C1 segment of cervical spinal cord (tissue), 14 donors: ENCODE measurements at places on chromosomes 7 and 10.

- no peak for DNase-seq
These were observed 603.2 kb downstream of the LRMDA start for GRCh38 chr10:76034353-76035205.

DNA sequence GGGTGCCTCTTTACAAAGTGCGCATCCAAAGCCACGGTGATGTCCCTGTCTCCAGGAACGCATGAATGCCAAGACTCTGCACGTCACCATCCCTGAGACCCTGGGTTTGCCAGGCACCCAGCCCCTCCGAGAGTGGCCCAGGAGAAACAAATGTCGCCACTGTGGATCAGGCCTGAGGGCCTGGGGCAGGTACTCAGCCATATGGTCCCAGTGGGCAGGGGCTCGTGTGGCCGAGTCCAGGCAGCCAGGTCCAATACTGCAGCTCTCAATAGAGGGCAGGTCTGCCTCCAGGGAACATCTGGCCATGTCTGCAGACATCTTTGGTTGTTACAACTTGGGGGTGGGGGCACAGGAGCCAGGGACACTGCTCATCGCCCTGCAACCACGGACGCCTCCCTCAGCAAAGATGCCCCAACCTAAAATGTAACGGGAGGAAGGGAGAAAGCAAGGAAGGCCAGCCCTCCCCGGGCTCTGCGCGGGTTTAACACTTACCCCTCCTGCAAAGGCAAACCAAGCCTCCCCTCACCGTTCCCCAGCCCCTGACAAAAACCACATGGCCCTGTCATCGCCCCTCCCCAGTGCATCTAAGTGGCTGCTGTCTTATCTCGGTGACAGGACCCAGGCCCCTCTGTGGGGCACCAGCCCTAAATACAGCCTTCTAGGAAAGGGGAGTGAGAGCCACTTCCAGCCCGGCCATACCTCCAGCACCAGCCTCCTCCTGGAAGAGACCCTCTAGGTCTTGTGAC is 10.3 kb upstream of the PAPOLB start:
- no peak for DNase-seq

GRCh38 chr10:110376021-110376766 is 71.5 kb upstream of the SMNDC1 start:
- DNase-seq: no peak

DNA sequence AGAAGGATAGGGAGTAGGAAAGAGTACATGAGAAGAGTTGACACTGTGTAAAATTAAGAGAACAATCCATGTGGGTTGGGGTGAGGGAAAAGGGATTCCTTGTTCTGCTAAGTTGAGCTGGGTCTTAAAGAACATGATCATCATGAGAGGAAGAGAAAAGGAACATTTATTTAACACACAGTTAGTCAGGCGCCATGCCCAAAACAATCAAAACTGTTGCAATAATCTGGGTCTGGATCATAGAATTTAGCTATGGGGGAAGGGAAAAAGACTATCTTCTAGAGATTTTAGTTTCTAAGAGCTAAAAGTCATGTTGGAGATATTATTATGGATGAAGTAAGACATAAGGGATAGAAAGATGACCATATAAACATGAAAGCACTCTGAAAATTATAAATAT is 178.9 kb downstream of the SEM1 start:
- DNase-seq: no peak

DNA sequence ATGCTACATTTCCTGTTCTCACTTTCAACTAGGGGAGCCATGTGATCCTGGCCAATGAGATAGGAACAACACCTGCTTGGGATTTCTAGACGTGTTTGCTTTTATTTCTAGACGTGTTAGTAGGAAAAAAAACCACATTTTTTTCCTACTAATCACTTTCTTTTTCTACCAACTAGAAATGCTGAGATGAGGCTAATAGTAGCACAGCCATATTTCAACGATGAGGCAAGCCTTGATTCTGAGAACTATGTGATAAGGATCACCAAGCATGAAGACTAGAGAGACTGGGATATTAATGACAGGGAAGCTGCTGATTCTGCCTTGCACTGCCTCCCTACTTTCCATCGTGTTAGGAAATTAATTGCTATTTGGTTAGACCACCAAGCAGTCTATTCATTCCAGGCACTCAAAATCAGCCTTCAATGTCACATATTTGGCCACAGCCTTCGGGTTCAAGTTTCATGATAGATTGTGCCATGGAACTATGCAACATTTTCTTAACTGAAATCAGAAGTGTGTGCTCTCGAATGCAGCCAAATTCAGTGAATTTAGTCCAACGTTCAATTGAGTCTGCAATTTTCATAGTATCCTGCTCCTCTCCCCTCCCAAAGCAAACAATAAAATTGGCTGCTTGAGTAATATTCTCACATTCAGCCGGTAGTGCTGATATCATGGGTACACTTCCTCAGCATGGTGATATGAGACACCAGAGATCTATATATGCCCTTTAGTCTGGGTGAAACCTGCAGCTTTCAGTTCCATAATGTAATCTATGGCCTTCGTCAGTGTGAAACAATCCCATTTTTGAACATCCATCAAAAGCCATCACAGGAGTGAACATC is 98.1 kb downstream of the GPR37 start:
- no peak for DNase-seq

- DNase-seq: no peak
These were observed 563.4 kb downstream of the KCNMA1 start for GRCh38 chr10:77074104-77074624.

GRCh38 chr10:4283846-4284610 is 499.0 kb upstream of the KLF6 start:
- DNase-seq: no peak

DNA sequence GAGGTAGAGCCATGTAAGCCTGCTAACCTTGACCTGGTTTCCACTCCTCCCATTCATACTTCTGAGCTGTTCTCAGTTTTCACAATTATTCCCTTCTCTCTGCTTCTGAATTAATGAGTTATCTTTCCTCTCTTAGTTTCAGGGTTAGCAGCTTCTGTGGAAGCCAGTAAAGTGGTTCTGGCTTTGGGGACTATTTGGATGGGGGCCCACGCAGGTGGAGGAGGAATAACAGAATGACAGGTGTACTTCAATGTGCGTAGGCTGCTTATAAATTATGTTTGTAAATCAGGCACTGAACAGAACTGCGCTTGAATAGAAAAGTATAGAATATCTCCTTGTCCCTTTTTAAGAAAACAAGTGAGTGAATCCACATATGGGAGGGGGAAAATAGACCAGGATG is 128.9 kb upstream of the GAD2 start:
- no peak for DNase-seq

DNA sequence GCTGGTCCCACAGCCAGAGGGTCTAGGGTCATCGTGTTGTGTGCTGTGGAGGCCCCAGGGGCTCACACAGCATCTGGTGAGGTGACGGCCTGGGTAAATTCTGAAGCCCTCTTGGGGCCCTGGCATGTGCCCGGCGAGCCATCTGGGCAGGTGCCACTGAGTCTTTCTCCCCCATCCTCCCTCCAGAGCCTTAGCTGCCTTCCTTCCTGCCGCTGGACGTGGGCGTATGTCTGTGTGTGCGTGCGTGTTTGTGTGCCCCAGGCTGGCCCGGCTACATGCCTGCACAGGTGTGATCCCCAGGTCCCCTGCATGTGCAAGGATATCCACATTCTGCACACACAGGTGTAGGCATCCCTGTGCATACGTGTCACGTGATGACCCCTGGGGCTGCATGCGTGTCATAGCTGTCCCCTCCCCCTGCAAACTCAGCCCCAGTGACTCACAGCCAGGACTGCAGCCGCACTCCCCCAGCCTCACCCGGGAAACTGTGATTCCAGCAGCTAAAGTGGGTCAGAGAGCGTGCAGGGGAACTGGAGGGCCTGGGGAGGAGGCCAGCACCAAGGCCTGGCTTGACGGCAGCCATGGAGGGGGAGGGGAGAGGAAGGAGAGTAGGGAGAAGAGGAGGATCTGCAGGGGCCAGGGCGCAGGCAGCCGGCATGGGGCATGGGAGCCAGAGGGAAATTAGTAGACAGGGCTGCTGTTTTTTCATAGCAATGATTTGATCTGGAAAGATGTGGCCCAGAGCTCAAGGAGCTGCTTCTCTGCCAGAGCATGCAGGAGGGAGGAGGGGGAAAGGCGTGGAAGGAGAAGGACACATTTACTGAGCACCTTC is 46.4 kb downstream of the ELFN1 start:
- no peak for DNase-seq

DNA sequence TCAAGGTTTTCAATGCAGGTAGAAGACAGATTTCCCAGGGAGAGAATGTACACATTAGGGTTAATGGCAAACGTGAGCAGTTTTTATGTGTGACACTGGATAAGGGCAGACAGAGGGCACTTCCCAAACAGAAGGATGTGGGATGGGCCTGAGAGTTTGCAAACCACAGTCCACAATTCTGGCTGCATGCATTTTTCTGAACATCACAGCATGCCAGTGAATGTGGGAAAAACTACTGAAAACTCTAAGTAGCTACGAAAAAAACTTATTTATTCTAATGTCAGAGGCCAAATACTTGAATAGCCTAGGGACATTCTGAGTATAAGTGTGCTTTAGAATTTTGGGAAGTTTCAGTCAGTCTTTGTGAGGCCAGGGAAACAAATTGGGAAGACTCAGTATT is 145.9 kb downstream of the NRCAM start:
- DNase-seq: no peak

- no peak for DNase-seq
These were observed 34.0 kb downstream of the LYZL1 start for GRCh38 chr10:29322918-29323317.

DNA sequence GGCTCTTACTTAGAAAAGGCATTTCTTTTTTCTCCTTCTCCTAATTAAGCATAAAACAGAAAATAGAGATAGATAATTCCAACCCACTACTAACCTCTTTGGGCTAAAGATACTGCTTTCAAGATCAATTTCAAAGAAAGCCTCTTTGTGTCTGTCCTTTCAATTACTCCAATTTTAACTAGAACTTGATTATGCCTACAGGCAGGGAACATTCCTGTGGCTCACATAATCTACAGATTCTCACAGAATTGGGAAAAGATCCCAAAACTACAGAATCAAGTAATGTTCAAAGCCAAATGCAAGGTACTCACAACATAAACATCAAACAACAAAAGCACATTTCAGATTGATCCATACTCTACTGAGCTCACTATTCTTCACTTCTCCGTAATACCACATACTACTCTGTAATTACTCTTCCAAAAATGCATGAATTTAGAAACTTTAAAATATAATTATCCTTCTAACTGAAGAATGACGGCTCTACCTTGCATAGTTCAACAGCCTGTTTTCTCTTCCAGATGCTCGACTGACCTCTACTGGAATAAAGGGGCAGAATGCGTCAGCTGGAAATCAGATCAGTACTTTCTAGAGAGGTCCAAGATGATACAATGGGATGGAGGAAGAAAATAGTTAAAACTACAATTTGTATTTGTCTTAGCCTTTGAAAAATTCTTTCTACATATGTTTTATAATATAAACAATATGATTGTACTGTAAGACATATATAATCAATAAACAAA is 3.9 kb downstream of the MTERF1 start:
- DNase-seq: no peak

DNA sequence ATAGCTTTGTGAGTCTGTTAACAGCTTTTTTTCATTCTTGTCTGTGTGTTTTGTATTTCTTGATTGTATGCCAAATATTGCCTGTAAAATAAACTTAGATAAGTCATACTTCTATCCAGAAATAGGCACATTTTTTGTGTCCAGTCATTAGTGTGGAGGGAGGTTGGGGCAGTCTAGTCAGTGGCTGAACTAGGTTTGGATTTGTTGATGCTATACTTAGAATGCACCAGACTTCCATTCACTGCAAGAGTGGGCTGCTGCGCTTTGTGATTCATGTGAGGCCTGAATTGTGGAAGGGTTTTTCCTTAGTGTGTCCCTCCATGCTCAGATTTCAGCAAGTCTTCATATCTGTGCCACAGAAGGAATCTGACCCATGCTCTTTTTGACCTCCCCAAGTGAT is 50.0 kb downstream of the TRUB1 start:
- no peak for DNase-seq

GRCh38 chr10:47264797-47265281 is 35.2 kb upstream of the GDF10 start:
- no peak for DNase-seq

- no peak for DNase-seq
These were observed 36.3 kb downstream of the ARHGAP22 start for GRCh38 chr10:48568546-48568945.

- no peak for DNase-seq
These were observed 19.2 kb upstream of the PLEKHS1 start for GRCh38 chr10:113732160-113732881.

DNA sequence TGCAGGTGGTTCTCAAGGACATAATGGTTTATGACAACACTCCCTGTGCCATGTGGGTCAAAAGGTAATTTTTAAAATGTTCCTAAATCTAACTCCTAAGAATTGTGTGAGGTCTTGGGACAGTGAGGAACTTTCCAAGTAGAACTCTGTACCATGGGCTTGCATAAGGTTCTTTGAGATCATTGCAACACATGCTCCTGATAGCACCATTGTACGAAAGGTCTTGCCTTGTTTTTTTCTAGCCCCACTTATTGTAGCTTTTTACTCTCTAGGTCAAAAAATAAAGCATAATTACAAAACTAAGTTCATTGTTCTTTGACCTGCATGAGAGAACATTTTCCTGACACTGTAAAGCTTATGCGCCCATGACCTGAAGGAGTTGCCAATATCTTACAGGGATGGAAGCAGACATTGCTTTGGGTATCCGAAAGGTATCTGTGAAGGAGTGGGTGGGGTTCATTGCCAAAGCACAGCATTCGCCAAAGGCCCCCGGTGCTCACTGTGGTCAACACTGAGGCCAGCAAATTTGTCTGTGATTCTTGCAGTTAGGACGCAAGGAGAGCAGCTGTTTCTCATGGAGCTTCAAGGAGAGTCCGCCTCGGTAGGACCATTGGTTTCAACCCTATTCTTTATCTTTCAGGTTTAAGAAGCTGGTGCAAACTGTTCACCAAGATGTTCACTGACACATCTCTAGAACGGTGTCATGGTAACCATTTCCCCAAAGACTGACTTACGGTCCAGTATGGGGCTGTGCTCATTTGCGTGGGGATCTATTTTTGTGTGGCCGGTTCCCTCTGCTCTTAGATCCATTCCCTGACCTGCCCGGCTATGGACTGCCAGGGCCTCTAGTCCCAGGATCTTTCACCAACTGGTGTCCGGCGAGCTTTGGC is 7.6 kb upstream of the PRKAG2 start:
- no peak for DNase-seq

DNA sequence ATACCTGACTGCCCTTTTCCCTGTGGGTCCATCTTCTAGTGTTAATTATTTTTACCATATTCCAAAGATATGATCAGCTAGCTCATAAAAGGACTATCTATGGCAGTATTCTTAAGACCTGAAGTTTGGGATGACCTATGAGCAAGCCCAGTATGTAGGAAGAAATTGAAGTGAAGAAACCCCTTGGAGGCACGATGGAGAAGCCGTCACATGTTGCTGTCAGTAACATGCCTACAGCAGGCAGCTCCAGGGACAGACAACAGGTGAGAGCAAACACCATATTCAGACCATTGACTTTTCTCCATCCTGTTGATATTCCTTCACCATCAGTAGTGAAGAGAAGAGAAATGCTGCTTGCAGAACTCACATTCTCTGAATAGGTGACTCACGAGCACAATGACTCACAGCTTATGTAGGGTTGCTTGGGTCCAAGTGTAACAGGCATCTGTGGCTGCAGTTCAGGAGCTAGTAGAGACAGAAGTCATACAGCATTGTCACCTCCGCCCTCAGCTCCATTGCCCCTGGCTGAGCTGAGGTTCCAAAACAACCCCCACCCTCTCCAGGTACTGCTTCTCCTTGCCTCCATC is 8.4 kb upstream of the LYZL2 start:
- DNase-seq: no peak

GRCh38 chr10:112394475-112394875 is 20.6 kb downstream of the ACSL5 start:
- DNase-seq: no peak

GRCh38 chr7:49852619-49853462 is 79.4 kb downstream of the VWC2 start:
- DNase-seq: peak; percentile 12

GRCh38 chr10:14513123-14513522 is 182.4 kb upstream of the FRMD4A start:
- DNase-seq: no peak
